ENCODE measurements at places on chromosomes 12 and 14.
A peak's percentile ranks its signal among the peaks of the same experiment; 100 is the strongest.

GRCh38 chr12:103350116-103350515 lies 145.7 kb downstream of the C12orf42 start:
- no peak for DNase-seq

DNA sequence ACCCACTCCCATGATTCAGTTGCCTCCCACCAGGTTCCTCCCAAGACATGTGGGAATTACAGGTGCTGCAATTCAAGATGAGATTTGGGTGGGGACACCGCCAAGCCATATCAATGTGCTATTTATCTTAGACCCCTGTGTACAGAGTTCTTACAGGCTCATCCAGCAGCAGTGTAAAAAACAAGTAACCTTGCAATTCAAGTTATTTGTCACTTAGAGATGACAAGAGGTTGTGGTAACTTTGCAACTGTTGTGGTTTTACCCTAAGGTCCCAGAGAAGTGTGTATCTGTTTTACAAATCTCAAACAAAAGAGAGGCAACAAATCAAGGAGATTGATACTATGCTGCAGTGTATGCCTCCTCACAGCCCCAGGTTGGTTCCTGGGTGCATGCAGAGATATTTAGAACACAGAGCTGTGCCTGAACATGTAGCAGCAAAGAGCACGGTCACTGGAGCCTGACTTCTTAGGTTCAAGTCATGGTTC lies 11.5 kb upstream of the HELB start:
- DNase-seq: peak; percentile 54

DNA sequence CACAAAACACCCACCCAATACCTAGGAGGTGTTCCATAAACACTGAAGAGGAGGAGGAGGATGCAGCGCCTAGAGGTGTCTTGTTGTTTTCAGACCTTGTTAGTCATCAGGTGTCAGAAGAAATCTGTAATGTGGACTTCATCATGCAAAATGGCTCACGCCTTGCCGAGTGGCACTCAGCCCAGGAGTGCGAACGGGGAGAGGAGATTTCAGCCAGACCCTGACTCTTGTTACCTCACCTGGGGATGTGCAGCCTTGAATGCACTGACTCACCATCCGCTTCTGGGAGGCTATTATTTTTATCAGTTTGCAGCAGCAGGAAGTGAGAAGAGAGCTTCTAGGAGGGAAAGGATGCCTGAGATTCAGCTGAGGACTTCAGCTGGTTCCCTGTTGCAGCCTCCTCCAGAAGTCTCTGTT lies 48.2 kb upstream of the PLXNC1 start:
- no peak for DNase-seq

GRCh38 chr12:53340398-53340797 lies 4.2 kb upstream of the SP7 start:
- no peak for DNase-seq

DNA sequence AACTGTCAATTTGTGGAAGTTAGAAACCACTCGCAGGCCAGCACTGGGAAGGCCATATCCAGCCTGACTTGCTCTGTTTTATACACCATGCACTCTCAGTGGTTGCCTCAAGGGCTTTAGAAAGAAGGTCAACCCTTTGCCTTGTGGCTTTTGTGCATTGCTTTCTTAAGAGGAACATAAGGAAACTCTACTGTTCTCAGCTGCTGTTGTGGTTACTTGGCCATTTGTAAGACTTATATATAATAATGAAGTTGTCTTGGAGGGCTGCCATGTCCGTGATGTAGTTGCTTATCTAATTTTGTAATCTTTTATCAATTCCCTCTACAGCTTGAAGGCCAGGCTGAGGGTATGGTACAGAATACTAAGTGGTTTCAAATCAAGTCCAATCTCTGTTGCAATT lies 637.8 kb downstream of the DIO2 start:
- DNase-seq: no peak
